ENCODE measurements at places on chromosomes 16 and 17. TPM values are rescaled to one million over a fixed set of nuclear protein-coding genes. Genes with fewer than 3 reads are reported as not detected.

The MT1B gene
- not detected for total RNA-seq

The PRRT2 gene
- 2.6 TPM for total RNA-seq

The KIFC3 gene
- total RNA-seq: 112 TPM

- no peak for DNase-seq
- no peaks in the 10 kb centered on the region for H3K36me3 ChIP-seq
- H3K27me3 ChIP-seq: no peaks in the 10 kb centered on the region
- H3K4me3 ChIP-seq: no peak overlapping the region
- H3K4me1 ChIP-seq: no peaks in the 10 kb centered on the region
These were observed 88.2 kb upstream of the FA2H start for GRCh38 chr16:74862743-74863244.

GRCh38 chr17:74452033-74452840, 14.2 kb upstream of the CD300A start:
- no peaks in the 10 kb centered on the region for H3K27me3 ChIP-seq
- no peak overlapping the region for H3K4me3 ChIP-seq
- peaks cover 37% of the 10 kb centered on the region for H3K4me1 ChIP-seq
- peak overlapping the region; percentile 87 for H3K27ac ChIP-seq

DNA sequence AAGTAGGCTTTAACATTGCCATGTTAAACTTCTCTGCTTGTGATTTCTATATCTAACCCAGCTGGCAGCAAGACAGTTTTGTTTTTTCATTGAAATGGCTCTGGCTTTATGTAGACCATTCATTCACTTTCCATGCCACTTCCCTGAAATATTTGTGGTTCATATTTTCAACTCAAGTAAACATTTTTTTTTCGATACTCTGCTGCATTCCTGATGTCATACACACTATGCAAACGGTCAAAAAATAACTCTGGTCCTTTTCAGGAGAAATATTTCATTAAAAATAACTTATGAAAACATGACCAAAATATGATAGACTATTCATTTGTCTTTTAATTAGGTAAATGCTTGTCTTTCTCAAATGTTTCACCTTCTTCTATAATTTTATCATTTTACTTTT, 116.3 kb downstream of the USP22 start:
- no peaks in the 10 kb centered on the region for H3K4me1 ChIP-seq
- H3K27me3 ChIP-seq: no peaks in the 10 kb centered on the region
- no peak for DNase-seq
- H3K4me3 ChIP-seq: no peak overlapping the region
- H3K27ac ChIP-seq: no peak overlapping the region

DNA sequence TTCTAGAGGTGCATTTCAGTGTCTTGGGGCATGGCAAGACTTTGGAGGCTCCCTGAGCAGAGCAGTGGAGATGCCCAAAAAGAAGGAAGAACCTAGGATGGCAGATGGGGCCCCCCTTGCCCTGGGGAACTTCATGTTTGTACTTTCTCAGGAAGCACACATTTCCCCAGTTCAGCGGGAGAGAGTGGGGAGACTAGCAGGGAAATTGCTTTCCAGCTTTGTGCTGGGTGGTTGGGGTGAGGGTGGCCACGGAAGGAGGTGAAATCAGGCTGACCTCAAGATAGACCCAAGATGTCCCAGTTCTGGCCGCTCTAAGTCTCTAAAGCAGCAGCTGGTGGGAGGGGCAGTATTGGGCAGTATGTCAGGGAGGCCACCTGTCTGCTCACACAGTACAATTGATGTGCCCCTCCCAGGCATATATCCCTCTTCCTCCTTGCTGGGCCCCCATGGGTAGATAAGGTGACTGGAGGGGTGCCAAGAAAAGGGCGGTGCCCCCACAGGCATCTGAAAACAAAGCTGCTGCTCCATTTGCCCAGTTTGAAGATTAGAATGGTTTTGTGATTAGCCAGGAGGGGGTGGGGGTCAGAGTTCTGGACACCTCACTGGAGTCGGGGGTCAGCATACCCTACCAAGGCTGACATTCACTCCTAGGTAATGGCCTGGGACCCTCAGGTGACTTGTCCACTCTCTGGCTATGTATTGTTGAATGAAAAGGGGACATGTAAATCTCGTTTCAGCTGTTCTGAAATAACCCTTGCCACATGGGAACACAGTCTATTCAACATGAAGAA, 17.1 kb upstream of the NAGLU start:
- DNase-seq: no peak
- peaks cover 69% of the 10 kb centered on the region for H3K4me1 ChIP-seq
- no peak overlapping the region for H3K4me3 ChIP-seq
- peak overlapping the region; percentile 90 for H3K27ac ChIP-seq
- H3K36me3 ChIP-seq: peaks cover 39% of the 10 kb centered on the region
- no peaks in the 10 kb centered on the region for H3K27me3 ChIP-seq

- no peaks in the 10 kb centered on the region for H3K36me3 ChIP-seq
These were observed 46.2 kb upstream of the STH start for GRCh38 chr17:45952814-45953320.

DNA sequence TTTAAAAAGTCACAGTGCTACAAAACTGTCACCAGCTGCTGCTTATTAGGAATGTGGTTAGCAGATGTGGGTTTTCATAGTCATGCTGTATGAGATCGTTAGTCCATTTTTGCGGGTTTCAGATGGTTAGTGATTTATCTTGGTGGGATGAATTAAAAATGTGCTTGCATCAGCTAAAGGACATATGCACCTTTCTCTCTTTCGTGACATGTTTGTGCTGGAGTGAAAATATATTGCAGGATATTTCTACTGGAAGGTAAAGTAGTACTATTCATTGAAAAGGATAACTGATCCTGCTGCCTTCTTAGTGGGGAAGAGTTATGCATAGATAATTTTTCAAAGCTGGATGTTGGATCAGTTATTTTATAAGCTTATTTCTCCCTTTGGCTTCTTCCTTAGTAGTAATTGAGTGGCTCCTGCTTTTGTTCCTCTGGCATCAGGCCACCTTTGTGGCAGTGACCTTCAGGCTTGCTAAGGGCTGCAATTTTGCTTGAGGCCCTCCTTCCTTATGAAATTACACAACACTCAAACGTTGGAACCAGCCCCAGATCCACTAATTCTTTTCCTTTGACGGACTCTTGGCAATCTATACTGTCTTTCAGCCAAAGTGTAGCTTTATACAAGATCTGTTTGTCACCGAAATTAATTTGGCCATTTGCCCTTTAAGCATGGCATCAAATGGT, 7.5 kb upstream of the SNTB2 start:
- H3K36me3 ChIP-seq: no peaks in the 10 kb centered on the region
- no peaks in the 10 kb centered on the region for H3K27me3 ChIP-seq

DNA sequence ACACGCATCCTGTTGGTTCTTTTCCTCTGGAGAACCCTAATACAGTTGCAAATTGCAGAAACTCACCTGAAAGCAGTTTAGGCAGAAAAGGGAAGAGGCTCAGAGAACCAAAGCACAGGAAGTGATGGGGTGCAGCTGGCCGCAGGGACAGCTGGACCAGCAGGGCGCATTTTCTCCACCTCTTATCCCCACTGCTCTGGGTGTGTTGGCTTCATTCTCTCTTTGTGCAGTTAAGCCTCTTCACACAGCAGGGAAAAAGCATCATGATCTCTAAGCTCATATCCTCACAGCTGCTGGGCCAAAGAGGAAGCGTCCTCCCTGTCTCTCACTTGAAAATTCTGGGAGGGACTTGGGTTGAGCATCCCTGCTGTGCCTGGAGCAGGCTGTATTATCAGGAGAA, 20.0 kb upstream of the LRRC75A start:
- H3K36me3 ChIP-seq: no peaks in the 10 kb centered on the region
- DNase-seq: no peak
- peaks cover 7% of the 10 kb centered on the region for H3K4me1 ChIP-seq
- H3K27ac ChIP-seq: no peak overlapping the region

- no peaks in the 10 kb centered on the region for H3K36me3 ChIP-seq
- peak within 1 kb of the TSS; percentile 81 for H3K27ac ChIP-seq
- peaks cover 16% of the 10 kb centered on the region for H3K4me1 ChIP-seq
- H3K27me3 ChIP-seq: peaks cover 10% of the 10 kb centered on the region
- peak; percentile 98 for DNase-seq
These were observed at the start of gene CBX2 for GRCh38 chr17:79777894-79778503. Gene CBX2 (plus strand): TSS chr17:79778148. CDS start chr17:79778236, 88 bp downstream.

GRCh38 chr17:79220201-79220712, 145.6 kb downstream of the ENGASE start:
- DNase-seq: no peak
- no peaks in the 10 kb centered on the region for H3K27me3 ChIP-seq
- H3K27ac ChIP-seq: no peak overlapping the region
- no peaks in the 10 kb centered on the region for H3K36me3 ChIP-seq
- no peaks in the 10 kb centered on the region for H3K4me1 ChIP-seq

DNA sequence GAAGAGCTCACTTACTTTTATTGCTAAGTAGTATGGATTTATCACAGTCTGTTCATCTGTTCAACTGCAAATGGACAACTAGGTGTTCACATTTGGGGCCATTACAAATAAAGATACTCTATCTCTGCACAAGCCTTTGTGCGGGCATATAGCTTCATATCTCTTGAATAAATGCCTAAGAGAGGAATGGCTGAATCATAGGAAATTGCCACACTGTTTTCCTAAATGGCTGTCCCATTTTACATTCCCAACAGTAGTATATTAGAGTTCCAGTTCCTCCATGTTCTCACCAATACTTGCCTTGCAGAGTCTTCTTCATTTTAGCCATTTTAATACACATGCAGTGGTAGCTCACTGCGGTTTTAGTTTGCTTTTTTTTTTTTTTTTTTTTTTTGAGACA, 20.5 kb downstream of the NSMCE1 start:
- H3K27me3 ChIP-seq: no peaks in the 10 kb centered on the region
- no peak overlapping the region for H3K27ac ChIP-seq
- DNase-seq: no peak
- H3K4me1 ChIP-seq: peaks cover 21% of the 10 kb centered on the region

- H3K4me3 ChIP-seq: no peak overlapping the region
- no peak for DNase-seq
- H3K27me3 ChIP-seq: no peaks in the 10 kb centered on the region
- no peaks in the 10 kb centered on the region for H3K4me1 ChIP-seq
- no peaks in the 10 kb centered on the region for H3K36me3 ChIP-seq
These were observed 448.9 kb upstream of the ERCC4 start for GRCh38 chr16:13471036-13471435.

DNA sequence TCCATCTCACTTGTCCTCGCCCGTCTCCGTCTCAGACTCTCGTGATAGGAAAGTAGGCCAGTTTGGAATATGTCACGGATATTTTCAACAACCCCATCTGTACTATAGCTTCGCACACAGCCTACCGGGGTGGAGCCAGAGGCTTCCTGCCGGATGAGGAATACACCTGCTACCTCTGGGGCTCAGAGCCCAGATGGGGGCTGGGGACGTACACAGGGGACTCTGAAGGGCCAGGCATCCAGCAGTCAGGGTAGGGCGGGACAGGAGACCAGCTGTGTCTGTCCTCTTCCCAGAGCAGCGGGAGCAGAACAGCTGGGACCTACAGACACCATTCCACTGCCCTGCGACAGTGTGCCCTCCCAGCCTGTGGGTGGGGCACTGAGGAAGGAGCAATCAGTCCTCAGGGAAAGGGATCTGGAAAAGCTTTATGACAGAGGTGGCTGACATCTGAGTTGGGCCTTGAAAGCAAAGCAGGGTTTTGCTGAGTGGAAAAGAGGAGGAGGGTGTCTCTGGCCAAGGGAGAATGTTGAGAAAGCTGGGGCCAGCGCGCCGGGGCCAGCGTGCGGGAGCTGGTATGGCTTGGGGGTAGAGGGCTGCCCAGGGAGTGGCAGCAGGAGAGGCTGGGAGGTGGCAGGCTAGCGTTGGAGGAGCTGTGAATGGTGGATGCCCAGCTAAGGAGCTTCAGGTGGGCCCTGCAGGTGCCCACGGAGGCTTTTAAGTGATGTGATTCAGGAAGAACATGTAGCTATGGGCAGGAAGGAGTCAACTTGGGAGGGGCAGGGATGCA, 11.5 kb upstream of the SRCIN1 start:
- H3K27ac ChIP-seq: no peak overlapping the region
- no peak overlapping the region for H3K4me3 ChIP-seq
- no peaks in the 10 kb centered on the region for H3K36me3 ChIP-seq
- no peaks in the 10 kb centered on the region for H3K27me3 ChIP-seq

DNA sequence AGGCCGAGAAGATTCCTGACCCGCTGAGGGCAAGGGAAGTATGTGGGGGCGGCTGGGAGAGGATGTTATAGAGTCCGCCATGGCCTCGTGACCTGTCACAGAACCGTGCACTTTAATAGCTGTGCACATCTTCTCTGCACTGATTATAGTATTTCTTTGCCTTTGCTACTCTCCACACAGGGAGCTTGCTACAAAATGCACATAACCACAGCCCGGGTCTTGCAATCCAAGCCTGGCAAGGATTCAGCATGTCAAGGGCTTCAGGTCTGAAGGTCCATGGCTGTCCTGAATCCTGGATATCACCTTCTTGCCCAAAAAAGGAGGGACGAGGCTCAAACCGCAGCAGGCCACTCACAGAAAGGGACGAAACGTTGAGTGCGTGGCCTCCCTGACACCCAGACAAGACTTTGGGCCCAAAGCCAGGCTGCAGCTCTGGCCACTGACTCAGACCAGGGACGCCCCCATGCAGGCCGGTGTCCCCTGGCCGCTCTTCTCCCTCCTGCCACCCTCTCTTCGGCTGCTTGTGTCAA, 43.7 kb downstream of the USP22 start:
- H3K4me1 ChIP-seq: peaks cover 16% of the 10 kb centered on the region
- H3K36me3 ChIP-seq: peaks cover 37% of the 10 kb centered on the region
- no peak overlapping the region for H3K4me3 ChIP-seq
- peak overlapping the region; percentile 51 for H3K27ac ChIP-seq
- peak; percentile 42 for DNase-seq

GRCh38 chr17:31394544-31394943, 3.1 kb downstream of the RAB11FIP4 start:
- H3K27ac ChIP-seq: no peak overlapping the region
- no peaks in the 10 kb centered on the region for H3K27me3 ChIP-seq
- H3K36me3 ChIP-seq: no peaks in the 10 kb centered on the region
- H3K4me3 ChIP-seq: no peak overlapping the region

DNA sequence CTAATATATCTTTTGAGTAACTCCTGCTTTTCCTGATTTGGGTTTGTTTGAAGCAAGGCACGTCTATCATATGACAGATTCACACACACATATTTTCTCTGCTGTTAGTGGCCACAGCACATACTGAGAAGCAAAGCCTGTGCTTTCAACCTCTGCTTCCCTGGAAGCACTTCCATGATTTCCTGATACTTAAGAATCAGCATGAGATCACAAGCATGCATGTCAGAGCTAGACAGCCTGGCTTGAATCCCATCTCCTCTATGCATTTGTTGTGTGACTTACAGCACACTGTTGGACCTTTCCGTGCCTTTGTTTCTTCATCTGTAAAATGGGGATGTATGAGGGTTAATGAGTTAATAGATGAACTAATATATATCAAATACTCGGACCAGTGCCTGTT, 151.1 kb upstream of the NOL11 start:
- H3K4me3 ChIP-seq: no peak overlapping the region
- no peaks in the 10 kb centered on the region for H3K36me3 ChIP-seq
- H3K27ac ChIP-seq: no peak overlapping the region
- no peaks in the 10 kb centered on the region for H3K4me1 ChIP-seq
- H3K27me3 ChIP-seq: no peaks in the 10 kb centered on the region
